ENCODE measurements at places on chromosomes 1 and 21.

GRCh38 chr1:63004868-63005267, 220.9 kb downstream of the ATG4C start:
- no peak for DNase-seq

- no peak for DNase-seq
Observed at GRCh38 chr1:235292790-235293189, 35.2 kb downstream of the ARID4B start.

GRCh38 chr1:234927971-234928640, 200.5 kb downstream of the TOMM20 start:
- no peak for DNase-seq

GRCh38 chr21:15162921-15163320, 98.1 kb upstream of the NRIP1 start:
- DNase-seq, result no peak

- DNase-seq, result no peak
Observed at GRCh38 chr21:45130324-45130774, 56.0 kb downstream of the ADARB1 start.

- peak; percentile 15 for DNase-seq
Observed at GRCh38 chr1:87329051-87329525, 408 bp downstream of the LMO4 start.

GRCh38 chr1:10193288-10193687, 17.1 kb upstream of the KIF1B start:
- DNase-seq, result no peak

All from tibial nerve (tissue), 4 donors.